Activated CD4-positive, CD25-positive, alpha-beta regulatory T cell treated with anti-CD3 and anti-CD28 coated beads, Interleukin-2, amount 50 U/mL, for 24 hours (primary cell): ENCODE measurements at places on chromosomes 12 and 14.

- peak; percentile 55 for ATAC-seq
Measured at GRCh38 chr12:51269174-51270066, 795 bp downstream of the SMAGP start.

DNA sequence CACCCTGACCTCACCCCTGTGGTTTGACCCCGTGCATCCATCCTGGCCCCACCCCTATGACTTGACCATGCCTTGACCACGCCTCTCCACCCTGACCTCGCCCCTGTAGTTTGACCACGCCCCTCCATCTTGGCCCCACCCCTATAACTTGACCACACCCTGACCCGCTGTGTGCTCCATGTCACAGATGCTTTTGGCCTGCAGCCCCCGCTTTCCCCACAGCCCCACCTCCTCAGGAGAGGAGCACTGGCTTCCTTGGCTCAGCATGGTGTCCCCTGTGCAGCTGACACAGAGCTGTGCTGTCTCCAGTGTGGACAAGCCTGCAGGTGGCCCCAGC is 269.9 kb upstream of the SFSWAP start:
- no peak for ATAC-seq

GRCh38 chr12:98669751-98670150 is 24.7 kb downstream of the APAF1 start:
- ATAC-seq = no peak

DNA sequence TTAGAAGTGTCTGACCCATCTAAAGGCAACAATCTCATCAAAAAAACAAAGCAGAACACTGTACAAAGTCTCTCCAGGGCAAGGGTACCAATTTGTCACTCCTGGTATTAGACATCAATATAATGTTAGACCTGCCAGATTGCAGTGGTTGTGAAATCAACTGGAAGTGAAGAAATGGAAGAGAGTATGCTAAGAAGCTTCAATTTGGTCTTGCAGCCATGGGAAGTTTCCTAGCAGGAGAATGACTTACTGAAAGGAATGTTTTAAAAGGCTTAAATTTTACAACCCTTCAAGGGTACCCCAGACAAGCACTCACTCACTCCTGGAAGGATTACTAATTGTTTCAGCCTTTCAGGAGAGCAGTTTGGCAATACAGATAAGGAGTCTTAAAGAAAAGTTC is 18.9 kb downstream of the LLPH start:
- ATAC-seq = no peak

- ATAC-seq = no peak
Measured at GRCh38 chr14:77559381-77559780, 57.1 kb downstream of the SPTLC2 start.

DNA sequence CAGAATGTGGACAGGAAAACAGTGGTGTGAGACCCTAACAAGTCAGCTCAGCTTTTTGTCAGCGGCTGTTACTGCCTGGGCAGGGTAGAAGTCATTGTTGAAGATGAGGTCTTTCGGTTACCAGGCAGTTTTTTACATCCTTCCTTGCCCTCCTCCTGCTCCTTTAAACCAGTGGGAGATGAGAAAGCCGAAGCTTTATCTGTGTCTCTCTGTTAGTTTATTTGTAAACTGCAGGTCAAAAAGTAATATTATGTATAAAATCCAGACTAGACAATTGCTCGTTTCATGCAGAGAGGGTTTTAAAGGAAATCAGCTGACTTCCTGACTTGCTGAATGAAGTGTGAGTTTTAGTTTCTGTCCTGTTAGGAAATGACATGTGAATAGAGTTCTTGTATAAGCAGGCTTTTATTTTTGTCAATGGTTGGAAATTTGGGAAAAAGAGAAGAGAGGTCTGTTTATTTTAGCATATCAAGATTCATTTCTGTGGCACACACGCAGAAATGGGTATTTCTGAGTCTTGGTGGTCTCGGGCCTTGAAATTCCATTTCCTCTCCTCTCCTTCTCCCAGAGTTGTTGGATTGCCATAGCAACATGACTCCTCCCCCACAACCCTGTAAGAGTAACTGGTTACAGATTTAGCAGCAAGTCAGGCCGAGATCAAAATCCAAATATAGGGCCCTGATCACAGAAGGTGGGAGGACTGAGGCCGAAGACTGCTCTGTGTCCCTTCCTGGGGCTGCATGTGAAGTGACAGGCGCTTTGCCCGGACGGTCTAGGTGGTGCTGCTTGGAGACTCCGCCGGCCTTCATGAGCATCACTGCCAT is 60.8 kb downstream of the SAMD4A start:
- peak; percentile 55 for ATAC-seq

DNA sequence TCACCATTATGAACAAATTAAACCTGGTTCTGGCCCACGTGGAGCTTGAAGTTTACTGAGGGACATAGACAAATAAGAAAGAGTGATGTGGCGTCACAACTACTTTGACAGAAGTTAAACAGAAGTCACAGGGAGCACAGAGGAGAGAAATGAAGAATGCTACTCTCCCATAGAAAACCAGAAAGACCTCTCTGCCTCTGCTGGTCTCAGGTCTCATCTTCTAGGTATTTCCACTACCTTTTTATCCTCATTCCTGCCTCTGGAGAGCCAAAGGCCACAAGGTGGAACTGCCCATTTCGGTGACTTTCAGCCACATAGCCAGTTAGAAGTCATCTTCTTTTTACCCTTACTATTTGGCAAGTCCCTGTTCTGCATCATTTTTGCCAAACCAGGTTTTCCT is 170.5 kb downstream of the CAND1 start:
- ATAC-seq = no peak

GRCh38 chr12:457676-458075 is 2.1 kb upstream of the B4GALNT3 start:
- ATAC-seq = no peak

DNA sequence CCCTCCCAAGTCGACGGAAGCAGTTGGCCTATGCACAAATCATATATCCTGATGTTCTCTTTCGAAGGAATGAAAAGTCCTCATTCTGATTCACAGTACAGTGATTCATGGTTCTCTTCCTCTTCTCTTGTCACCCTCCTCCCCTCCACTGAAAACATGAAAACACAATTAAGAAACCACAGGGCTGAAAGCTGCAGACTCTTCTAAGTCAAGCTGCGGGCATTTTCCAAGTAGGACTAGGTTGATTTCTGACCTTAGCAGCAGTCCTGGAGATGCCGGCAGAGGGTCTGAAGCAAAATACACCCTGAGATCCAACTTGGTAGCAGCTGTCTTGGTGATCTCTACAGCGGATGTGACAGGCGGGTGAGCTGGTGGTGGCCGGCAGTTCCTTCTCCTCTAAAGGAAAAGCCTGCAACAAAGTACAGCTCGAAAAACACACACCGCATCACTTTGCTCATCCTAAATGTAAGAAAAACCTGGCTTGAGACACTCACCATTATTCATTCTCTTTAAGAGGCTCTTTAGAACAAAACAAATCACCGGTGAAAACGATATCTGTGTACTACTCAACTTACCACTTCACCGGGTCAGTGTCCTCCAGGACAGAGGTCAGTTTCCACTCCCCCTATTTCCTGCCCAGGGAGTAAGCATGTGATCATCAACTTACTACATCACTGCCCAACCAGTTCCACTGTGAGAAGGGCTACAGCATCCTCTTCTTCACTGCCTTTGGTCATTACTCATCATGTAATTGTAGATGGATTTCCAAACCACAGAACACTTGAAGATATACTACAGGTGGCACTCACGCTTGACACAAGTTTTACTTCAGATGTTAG is 6.0 kb downstream of the TMCC3 start:
- peak; percentile 33 for ATAC-seq

DNA sequence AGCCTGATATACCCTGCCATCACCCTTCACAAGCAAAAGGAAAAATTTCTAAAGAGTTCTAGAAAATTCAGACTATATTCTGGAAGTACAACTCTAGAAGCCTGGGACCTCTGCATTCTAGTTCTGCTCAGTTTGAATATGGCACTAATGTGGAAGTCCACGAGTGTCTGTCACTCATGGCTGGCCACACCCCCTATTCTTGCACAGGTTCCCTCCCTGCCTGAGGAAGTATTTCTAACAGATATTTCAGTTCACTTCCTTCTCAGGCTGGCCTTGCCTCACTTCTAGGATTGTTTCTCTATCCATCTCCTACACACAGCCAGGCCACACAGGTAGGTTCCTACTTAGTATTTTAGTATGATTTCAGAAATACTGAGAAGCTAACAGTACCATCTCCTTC is 67.4 kb downstream of the PHLDA1 start:
- ATAC-seq = no peak

- ATAC-seq = no peak
Measured at GRCh38 chr14:95507701-95508103, 8.7 kb downstream of the SYNE3 start.

- no peak for ATAC-seq
Measured at GRCh38 chr12:89069431-89069830, 282.9 kb downstream of the DUSP6 start.

DNA sequence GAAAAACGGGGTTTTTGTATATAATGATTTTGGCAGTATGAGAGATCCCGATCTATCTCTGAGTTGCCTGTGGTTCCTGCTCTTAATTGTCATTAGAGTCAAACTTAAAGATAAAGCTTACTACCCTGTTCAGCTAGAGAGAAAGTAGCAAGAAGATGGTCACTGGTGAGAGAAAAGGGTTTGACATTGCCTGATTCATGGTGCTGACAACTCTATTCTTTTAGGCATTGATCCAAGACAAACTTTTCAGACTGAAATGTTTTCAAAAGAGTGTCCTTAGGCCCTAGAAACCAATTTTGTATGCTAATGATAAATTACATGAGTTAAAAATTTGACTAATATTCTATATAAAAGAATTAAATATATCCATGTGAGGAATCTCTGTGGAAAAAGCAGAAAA is 35.1 kb downstream of the PELI2 start:
- ATAC-seq = no peak

- no peak for ATAC-seq
Measured at GRCh38 chr12:66596199-66596598, 82.7 kb downstream of the GRIP1 start.

DNA sequence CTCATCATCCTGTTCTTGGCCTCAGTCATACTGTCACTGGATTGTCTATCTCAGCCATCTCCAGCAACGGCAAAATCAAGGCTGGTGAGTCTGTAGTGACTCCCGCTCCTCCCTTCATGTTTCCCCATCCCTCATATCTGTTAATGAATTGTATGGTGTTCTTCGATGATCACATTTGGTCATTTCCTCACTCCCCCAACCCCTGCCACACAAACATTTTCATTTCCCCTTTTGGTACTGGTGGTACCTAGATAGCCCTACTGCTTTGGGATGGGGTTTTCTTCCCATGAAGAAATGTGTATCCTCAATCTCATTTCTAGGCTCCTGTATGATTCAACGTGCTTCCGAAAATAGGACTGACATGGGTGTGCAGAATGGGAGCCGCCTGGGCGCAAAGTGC is 2.7 kb upstream of the KLHL33 start:
- ATAC-seq = no peak

DNA sequence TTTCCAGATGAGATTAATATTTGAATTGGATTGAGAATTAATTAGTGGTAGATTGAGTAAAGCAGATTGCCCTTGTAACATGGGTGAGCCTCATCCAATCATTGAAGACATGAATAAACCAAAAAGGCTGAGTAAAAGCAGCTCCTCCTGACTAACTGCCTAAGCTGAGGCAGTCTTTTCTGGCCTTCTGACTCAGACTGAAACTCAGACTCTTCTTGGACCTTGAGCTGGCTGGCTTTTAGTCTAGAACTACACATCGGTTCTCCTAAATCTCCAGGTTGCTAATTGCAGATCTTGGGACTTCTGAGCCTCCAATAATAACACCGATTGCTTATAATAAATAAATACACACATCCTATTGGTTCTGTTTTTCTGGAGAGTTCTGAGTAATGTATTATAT is 24.0 kb downstream of the FKBP11 start:
- ATAC-seq = peak; percentile 68

GRCh38 chr12:109861689-109862314 is 18.5 kb downstream of the GLTP start:
- no peak for ATAC-seq

GRCh38 chr12:124677552-124678356 is 110.3 kb upstream of the NCOR2 start:
- ATAC-seq = no peak

GRCh38 chr12:29155079-29155478 is 6.0 kb downstream of the FAR2 start:
- no peak for ATAC-seq

DNA sequence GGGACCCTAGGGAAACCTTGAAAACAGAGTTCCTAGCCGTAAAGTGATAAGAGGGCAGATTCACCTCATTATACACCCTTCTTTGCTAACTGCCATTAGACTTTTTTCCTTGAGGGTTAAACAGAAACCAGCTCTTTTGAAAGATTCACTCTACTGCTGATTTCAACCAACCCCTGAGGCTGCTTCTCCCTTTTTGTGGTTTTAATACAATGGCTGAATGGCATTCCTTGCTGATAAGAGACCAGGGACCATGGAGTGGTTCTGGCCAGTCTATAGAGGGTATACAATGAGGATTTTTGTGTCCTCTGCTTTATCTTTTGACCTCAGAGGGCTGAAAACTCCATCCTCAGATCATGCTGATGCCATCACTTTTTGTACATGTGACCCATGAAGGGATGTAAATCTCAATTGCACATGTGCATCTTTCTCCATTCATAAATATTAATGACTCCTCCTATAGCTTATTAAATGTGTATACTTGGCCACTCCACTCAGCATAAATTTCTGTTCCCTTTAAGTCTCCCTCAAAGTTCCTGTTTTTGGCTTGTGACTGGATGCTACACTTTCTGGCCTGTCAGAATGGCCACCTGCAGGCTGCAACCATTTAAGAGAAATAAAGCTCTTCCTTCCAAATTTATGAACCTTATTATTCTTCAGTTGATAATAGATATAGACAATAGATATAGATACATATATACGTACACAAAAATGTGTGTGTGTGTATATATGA is 233.8 kb upstream of the SEL1L start:
- no peak for ATAC-seq

- ATAC-seq = no peak
Measured at GRCh38 chr12:5379749-5380496, 52.0 kb upstream of the NTF3 start.

DNA sequence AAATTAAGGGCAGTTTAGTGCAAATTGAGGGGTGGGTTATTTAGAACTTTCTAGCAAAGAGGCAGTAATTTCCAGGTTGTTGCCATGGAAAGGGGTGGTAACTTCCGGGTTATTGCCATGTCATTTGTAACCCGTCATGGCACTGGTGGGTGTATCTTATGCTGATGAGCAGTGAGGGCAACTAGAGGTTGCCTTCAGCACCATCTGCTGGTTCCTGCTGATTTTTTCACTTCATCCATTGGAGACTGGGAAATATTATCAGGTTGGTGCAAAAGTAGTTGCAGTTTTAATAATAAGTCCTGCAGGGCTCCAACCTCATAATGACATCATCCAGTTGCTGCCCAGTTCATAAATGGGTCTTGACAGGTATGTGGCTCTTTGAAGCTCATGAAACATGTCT is 24.4 kb upstream of the SERPINA4 start:
- no peak for ATAC-seq

GRCh38 chr12:9606736-9607372 is 862 bp downstream of the KLRB1 start:
- ATAC-seq = no peak
